ENCODE measurements at places on chromosomes 3 and 15. TPM values are rescaled to one million over a fixed set of nuclear protein-coding genes. Genes with fewer than 3 reads are reported as not detected.

Gene CTXN2
- total RNA-seq: not detected

Gene WWTR1
- total RNA-seq: 201 TPM

Gene CADM2
- 0.28 TPM for total RNA-seq

Gene IGDCC3
- total RNA-seq: not detected

Gene GHSR
- total RNA-seq: not detected

Gene MYNN
- 17.4 TPM for total RNA-seq

Gene NCEH1
- 10.3 TPM for total RNA-seq

Gene RFTN1
- total RNA-seq: 102 TPM

Gene CMTM8
- 3.2 TPM for total RNA-seq

Gene SRPRB
- total RNA-seq: 35.7 TPM

Gene CFAP100
- not detected for total RNA-seq

Gene CPNE4
- not detected for total RNA-seq
